HCEC 1CT (cell line): ENCODE measurements at places on chromosomes 12 and 14.

DNA sequence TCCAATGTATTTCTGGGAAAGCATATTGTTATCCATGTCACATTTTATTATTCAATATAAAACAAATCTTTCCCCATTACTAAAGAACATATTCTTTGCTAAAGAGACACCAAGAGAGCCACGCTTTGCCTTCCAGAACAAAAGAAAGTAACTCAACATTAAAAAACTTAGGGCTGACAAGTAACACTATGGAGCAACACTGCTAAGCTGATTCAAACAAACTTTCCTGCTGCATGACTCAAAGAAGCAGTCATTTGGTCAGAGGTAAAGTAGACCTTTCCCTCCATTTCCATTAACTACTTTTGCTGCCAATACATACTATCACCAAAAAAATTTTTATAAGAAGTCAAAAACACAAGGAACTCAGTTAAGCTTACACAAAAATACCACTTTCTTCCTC is 83.0 kb downstream of the DENND5B start:
- DNase-seq: peak; percentile 65

DNA sequence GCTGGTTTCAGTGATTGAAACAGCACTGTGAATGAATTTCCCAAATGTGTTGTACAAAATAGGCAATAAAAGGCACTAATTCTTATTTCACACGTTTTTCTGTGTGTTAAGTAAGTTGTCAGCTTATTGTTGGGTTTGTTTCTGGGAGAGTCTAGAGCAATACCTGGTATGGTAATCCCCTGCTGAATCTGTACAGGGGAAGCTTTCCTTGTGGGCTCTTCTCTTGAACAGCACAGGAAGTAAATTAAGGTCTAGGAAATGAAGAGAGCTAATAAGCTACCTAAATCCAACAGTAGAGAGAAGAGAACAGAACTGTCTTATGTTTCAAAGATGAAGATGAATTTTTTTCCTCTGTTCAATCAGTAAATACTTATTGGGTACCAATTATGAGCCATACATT is 406.7 kb downstream of the TMTC2 start:
- no peak for DNase-seq

GRCh38 chr12:26269562-26270284 is 74.3 kb downstream of the SSPN start:
- DNase-seq: no peak

DNA sequence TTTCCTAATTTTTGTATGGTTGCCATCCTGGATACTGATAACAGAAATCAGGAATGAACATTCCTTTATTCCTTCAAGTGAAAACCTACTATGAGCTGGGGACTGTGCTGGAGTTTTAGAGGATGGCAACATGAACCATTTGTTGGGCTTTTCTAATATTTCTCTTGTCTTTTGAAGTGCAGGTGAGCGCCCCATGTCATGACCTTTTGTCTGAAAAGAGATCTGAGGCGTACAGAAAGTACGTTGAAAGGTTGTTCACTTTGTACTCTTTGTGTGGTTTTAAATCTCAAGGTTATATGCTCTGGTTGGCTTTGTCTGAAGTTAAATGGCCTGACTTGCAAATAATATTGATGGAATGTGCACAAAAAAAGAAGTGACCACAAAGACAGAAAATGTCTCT is 79.0 kb downstream of the GAS2L3 start:
- no peak for DNase-seq

DNA sequence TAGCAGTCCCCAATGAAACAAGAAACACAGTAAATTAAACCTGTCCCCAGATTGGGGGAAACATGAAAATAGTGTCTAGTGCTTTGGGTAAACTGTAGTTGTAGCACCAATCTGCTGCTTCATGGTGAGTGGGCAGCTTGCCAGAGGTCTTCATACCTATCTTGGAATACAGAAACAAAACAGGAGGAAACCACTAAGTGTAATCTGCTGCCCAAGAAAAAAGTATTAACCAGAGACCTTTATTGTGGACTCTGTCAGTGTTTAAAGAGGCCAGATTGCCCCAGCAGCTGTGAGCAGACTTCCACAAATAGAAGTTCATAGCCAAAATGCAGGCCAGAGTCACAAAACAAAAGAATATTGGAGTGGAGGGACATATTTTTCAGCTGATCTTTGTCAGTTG is 2.3 kb downstream of the ISCU start:
- DNase-seq: no peak

GRCh38 chr12:86139671-86140070 is 116.5 kb downstream of the MGAT4C start:
- DNase-seq: peak; percentile 53

DNA sequence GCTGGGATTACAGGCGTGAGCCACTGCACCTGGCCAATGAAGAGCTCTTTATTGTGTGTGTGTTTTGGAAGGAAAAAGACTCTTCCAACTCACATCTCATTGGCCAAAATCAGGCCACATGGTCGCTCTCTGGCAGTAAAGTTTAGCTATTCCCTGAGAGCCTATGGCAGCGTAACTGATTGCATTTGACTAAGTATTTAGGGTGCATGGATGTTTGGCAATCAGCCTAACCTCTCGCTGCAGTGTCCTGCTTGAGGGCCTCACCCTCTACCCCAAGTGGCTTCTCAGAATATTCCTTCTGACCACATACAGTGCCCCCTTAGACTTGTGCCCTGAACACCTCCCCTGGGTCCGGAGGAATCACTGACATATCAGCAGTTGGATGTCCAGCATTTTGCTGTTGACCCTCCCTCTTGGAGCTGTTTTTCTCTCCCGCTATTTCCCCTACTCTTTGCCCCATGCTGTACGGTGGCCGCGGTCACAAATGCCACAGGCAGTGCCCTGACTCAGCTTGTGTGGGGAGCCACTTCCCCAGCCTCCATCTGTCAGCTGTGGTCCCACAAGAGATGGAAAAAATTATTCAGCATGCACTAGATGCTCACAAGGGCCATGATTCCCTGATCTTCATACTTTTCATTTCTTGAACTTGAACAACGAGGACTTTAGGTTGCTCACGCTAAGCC is 9.5 kb downstream of the PHETA1 start:
- DNase-seq: no peak

- DNase-seq: no peak
Measured at GRCh38 chr12:131734336-131735152, 23.7 kb downstream of the SFSWAP start.

GRCh38 chr12:78928200-78929074 is 63.9 kb downstream of the SYT1 start:
- DNase-seq: peak; percentile 75

DNA sequence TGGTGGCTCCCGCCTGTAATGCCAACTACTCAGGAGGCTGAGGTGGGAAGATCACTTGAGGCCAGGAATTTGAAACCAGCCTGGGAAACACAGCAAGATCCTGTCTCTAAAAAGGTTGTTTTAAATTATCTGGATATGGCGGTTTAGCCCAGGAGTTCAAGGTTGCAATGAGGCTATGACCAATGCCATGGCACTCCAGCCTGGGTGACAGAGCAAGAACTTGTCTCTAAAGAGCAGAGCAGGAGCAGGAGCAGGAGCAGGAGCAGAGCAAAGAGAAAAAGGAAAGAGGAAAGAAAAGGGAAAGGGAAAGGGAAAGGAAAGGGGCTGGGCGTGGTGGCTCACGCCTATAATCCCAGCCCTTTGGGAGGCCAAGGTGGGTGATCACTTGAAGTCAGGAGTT is 15.1 kb downstream of the DCP1B start:
- no peak for DNase-seq

GRCh38 chr12:99128246-99128802 is 483.2 kb downstream of the APAF1 start:
- DNase-seq: no peak
